ENCODE measurements at places on chromosomes 16 and 17.

- DNase-seq = no peak
These were observed 788 bp upstream of the EXOC3L1 start for GRCh38 chr16:67190448-67191399.

- DNase-seq = no peak
These were observed 25.5 kb downstream of the KDM8 start for GRCh38 chr16:27228621-27229501.

GRCh38 chr16:14193316-14193871 is 122.3 kb downstream of the MRTFB start:
- no peak for DNase-seq

DNA sequence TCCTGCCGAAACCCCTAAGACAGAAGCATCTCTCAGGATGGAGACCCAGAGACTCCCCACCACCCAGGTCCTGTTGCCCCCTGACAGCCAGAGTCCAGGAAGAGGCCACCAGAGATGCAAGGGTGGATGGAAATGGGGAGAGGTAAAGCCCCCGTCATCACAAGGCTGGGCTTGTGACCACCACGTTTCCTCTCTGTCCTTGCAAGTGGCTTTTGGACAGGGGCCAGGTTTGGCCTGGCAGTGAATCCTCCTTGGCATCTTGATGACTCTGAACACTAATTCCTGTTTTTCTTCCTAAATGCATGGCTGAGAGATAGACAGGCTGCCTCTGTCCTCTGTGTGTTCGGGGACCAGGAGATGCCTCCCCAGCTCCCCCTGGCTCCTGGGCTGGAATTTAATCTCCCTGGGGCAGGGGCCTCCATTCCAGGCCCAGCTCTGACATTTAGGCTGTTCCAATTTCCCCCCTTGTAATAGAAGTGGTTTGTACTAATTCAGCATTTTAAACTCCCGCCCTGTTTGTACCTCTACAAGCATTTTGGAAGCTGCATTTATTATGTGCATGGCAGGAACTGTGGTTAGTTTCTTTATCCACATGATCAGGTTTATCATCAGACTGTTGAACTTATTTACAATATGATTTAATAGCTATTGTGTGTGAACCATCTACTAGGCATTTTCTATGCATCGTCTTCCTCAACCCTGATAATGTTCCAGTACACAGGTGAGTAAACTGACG is 116.1 kb upstream of the IRX6 start:
- DNase-seq = no peak
